ENCODE measurements at places on chromosomes 2 and 18.
A peak's percentile ranks its signal among the peaks of the same experiment; 100 is the strongest.

- no peak for DNase-seq
Measured at GRCh38 chr2:196145256-196145655, 26.1 kb downstream of the STK17B start.

- DNase-seq: peak; percentile 95
Measured at GRCh38 chr2:37635504-37636380, 35.7 kb downstream of the CDC42EP3 start.

- no peak for DNase-seq
Measured at GRCh38 chr2:45128580-45128997, 119.3 kb upstream of the SIX2 start.

DNA sequence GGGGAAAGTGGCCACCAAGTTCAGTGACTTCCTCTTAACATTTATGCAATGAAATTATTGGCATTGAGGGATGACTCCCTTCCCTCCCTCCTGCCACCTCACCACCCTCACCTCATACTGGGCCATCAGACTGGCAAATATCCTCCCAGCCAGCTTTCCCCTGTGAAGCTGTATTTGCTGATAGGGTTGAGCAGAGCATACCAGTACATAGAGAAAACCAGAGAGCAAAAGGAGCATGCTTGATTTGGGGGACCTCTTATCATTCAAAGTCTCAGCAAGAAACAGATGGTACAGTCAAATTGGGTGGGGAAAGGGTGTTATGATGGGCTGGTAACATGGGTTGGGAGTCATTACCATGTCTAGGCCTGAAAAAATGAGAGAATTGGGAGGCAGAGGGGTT lies 19.1 kb upstream of the B3GNT2 start:
- no peak for DNase-seq

GRCh38 chr2:55395724-55396605 lies 23.7 kb downstream of the CCDC88A start:
- DNase-seq: no peak

GRCh38 chr2:205311201-205311600 lies 371.1 kb upstream of the NRP2 start:
- no peak for DNase-seq

DNA sequence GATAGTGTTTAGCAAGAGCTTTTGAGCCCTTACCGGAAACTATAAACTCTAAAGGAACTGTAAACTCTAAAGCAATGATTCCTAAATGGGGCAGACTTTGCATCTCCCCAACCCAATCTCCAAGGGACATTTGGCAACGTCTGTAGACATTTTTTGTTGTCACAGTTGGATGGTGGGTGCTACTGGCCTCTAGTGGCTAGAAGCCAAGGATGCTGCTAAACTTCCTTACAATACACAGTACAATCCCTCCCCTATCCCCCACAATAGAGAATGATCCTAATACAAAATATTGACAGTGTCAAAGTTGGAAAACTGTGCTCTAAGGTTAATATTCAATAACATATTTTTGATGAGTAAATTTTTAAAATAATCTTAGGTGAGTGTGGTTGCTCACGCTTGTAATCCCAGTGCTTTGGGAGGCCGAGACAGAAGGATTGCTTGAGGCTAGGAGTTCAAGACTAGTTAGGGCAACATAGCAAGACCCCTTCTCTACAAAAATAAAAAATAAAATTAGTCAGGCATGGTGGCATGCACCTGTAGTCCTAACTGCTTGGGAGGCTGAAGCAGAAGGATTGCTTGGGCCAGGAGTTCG lies 66.7 kb downstream of the PTPN4 start:
- DNase-seq: peak; percentile 54

DNA sequence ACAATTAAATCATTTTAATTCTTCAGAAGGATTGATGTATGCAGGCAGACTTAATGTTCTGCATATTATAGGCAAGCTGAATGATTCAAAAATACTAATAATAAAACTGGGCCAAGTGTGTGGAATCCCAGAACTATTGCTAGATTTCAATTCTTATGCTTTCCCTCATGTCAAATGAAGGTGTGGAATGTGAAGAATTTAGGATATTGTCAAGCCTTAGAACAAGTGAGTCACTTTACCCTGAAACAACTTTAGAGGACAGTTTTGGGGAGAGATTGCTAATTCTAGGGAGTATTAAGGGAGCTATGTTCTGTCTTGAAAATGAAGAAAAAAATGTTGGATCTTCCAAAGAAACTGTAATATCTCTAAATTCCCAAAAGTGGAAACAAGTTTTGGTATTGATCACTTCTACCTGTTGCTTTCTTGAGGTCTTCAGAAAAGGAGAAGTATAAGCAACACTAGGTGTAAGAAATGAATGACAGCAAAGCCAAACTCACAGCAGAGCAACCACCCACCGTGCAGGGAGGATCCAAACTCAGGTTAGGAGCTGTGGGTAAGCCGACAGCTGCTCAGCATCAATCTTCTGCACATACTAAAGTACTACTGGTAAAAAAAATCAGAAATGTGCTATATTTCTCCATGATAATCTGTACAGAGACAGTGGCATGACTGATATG lies 818.1 kb downstream of the SLC4A3 start:
- DNase-seq: no peak

GRCh38 chr2:42762823-42763804 lies 821 bp downstream of the OXER1 start:
- no peak for DNase-seq

- DNase-seq: no peak
Measured at GRCh38 chr2:198188982-198189381, 384.6 kb downstream of the PLCL1 start.

DNA sequence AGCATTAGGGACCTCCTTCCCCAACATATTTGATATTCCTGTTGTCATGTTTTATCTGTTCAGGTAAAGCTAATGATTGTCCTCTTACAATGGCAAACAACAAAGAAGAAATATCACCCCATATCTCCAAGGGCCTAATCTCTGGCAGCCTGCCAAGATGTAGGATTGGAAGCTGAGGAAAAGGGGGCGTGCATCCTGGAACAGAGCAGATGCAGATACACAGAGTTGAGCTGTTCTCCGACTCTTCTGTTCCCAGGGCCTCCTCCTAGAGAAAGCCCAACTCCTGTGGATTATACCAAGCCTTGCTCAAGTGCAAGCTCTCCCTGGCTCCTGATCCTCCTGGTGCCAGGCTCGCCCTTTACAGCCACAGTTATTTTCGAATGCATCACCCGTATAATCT lies 35.2 kb upstream of the CD207 start:
- DNase-seq: no peak

- DNase-seq: no peak
Measured at GRCh38 chr2:100320547-100321178, 1.6 kb downstream of the LONRF2 start.

DNA sequence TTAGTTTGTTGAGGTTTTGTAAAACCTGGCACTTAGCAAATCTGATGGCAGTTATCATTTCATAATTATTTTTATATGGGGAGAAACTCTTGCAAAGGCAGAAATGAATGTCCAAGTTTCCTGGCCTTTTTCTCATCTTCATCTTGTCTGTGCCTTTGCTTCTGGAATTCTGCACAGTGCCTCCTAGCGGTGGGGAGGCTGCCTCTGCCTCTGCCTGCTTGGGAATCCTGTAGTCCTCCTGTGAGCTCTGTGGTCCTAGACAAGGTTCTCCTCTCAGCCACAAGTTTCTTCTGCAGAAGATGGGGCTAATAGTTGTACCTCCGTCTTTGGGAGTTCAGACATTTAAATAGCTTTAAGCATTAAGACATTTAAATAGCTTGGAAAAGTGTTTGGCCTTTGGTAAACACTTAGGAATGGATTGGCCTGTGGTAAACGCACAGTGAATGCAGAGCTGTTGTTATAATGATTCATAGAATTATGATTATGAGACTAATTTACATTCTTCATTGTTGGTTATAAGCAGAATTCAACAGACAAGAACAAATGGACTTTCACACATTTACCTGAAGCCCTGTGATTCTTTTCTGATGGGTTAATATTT lies 101.2 kb downstream of the ZNF236 start:
- no peak for DNase-seq

DNA sequence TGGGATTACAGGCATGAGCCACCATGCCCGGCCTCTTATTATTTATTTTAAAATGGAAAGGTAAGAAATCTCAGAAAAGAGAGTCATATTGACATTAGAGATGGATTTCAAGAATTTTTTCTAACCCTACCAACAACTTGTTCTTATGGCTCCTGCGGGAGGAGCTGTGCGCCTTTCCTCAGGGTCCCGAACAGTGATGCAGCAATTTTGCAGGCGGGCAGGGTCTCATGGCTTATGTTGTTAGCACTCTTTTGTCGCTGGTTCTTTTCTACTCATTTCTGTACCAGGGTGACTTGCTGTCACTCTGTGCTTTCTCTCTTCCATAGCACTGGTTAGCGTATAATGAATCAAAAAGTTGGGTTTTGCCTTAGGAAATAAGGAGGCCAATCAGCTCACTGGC lies 148.8 kb upstream of the DLGAP1 start:
- DNase-seq: no peak

GRCh38 chr2:33426666-33427231 lies 49.7 kb upstream of the RASGRP3 start:
- no peak for DNase-seq

GRCh38 chr2:169767243-169767888 lies 31.3 kb upstream of the SSB start:
- peak; percentile 67 for DNase-seq

DNA sequence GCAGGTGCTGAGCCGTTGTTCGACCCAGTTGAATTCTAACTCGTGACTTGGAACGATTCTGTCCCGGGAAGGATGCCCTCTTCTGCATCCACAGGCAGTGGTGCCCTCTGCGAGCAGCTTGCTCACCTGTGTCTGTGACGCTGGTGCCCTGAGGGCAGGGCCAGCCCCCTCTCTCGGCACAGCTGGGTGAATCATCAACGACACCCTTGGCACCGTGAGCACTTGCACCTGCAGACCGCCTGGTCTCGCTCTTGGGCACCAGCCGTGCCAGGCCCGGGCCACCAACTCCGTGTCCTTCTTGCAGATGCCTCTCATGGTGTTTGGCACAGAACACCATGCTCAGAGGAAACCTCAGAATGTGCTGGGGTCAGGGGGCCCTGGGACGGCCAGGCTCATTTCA lies 75.0 kb downstream of the SLC66A2 start:
- DNase-seq: no peak

DNA sequence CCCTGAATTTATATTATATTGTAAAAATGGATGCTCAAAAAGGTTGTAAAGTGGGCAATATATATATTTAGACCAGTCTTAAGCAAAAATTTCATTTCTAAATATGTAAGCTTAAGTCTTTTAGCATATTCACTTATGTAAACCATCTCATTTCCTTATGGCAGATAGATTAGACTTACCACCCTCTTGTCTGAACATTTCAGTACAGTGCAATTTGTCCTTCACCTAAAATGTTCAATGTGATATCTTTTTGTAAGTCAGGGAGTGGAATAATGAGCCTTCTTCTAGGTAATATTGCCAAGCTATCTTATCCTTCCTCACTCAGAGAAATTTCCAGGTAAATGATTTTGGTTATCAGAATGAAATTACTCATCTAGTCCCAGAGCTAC lies 92.3 kb downstream of the KLF7 start:
- DNase-seq: no peak

DNA sequence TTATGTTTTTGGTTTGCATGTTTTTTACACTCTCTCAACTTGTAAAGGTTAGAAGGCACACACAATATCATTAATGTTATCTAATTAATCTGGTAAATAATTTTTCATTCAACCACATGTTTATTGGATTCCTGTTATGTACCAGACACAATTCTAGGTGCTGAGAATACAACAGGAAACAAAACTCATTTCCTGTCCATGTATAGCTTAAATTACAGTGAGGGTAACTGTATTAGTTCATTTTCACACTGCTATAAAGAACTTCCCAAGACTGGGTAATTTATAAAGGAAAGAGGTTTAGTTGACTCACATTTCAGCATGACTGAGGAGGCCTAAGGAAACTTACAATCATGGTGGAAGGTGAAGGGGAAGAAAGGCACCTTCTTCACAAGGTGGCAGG lies 270.5 kb downstream of the TRIB2 start:
- no peak for DNase-seq

DNA sequence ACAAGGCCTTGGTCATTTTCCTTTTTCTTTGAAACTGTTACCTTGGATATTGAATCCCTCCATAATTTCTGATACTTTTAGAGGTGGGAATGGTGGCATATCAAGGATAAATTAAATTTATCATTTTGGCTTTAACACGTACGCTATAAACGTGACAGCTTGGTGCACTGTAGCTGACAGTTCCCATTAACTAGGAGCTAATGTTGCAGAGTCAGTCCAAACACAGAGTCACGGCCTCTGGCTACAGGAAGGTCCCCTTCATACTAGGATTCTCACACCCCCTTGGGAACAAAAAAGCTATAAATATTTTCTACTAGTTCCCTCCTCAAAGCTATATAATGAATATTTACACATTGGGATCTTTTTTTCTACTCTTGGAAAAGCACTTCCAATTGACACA lies 17.7 kb upstream of the ERBB4 start:
- DNase-seq: no peak

GRCh38 chr2:202314116-202314515 lies 48.6 kb downstream of the NOP58 start:
- no peak for DNase-seq

GRCh38 chr2:120783969-120784372 lies 48.3 kb downstream of the GLI2 start:
- no peak for DNase-seq

DNA sequence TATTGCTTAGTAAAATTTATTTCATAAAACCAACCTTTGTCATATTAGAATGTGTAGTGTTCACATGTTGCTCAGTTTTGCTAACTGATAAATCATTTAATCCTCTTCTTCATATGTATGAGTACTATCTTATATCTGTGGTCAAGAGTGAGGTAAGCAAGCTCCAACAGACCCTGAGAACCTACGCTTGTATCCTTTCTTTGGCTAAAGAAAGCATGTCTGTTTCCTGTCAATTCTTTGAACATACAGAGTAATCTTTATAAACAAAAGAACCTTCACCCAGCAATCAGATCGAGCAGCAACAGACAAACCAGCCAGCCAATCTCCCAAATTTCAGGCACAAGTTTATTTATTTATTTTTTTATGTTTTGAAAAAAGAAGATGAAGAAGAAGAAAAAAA lies 6.4 kb downstream of the ADCYAP1 start:
- no peak for DNase-seq

- no peak for DNase-seq
Measured at GRCh38 chr2:38141501-38141900, 65.5 kb upstream of the CYP1B1 start.

- no peak for DNase-seq
Measured at GRCh38 chr18:55694291-55694690, 106.3 kb upstream of the TCF4 start.

DNA sequence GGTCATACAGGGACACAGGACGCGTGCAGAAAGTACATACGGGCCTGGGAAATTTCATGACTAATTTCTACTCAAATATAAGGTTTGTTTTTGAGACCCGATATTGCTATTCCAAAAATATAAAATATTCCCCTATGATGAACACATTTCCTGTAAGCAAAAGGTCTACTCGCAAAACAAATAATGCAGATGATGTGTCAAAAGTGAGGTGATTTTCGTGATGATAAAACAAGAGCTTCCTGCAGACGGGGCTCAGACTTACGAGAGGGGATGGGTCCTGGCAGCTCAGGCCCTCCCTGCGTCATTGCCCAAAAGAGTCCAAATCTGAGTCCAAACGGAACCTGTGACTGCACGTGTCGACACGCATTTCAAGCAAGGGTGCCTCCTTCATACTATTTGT lies 62.7 kb downstream of the MBP start:
- peak; percentile 83 for DNase-seq
